ENCODE measurements at places on chromosomes 4 and X. TPM values are rescaled to one million over a fixed set of nuclear protein-coding genes. Genes with fewer than 3 reads are reported as not detected.

GRCh38 chr4:171484681-171485080 is 328.5 kb upstream of the GALNTL6 start:
- H3K27me3 ChIP-seq, result no peaks in the 10 kb centered on the region
- DNase-seq, result no peak

DNA sequence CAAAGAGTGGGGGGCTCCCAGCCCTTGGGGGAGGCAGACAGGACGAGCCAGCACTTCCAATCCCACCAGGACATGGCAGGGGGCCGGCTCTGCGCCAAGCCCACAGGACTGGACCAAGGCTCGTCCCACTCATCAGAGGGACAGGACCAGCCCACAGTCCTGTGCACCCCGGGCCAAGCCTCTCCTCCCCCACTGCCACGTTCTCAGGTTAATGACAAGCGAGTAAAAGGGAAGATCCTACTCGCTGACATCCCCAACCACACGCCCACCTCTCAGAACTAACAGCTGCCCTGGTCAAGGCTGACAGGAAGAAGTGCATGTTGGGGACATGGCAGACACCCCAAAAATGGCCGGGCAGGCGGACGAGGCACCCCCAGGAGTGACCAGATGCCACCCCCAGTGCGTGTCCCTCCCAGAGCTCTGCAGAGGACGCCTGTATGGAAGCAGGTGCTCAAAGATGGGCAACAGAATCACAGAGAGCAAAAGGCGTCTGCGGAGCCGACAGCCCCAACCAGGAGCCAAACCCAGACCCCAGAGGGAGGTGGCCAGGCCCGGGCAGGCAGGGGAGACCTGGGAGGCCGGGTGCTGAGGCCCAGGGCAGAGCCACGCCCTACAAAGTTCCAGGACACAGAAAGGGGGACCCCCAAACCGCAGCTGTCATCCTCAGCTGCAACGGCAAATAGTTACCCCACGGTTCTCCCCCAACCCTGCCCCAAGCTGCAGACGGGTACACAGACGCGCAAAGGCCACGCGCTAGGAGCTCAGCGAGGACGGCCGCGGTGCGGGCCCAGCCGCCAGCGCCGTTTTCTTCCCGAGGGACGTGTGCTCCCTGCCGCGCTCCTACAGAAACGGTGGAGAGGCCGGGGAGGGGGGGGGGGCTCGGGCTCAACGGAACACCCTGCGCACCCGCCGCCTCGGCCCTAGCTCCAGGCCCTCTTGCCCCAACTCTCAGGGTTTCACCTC is 1.7 kb downstream of the CTBP1 start:
- peak overlapping the region; percentile 87 for H3K4me3 ChIP-seq
- H3K27me3 ChIP-seq, result no peaks in the 10 kb centered on the region
- DNase-seq, result peak; percentile 48
- peak overlapping the region; percentile 92 for H3K27ac ChIP-seq

- no peak for DNase-seq
- H3K4me3 ChIP-seq, result no peak overlapping the region
- no peak overlapping the region for H3K27ac ChIP-seq
- H3K4me1 ChIP-seq, result no peaks in the 10 kb centered on the region
These were observed 26.2 kb upstream of the GPR173 start for GRCh38 chrX:53022381-53022780.

GRCh38 chr4:183348706-183349659 is 26.8 kb upstream of the CLDN24 start:
- no peak overlapping the region for H3K4me3 ChIP-seq
- H3K36me3 ChIP-seq, result no peaks in the 10 kb centered on the region
- H3K4me1 ChIP-seq, result peaks cover 16% of the 10 kb centered on the region
- peak overlapping the region; percentile 56 for H3K27ac ChIP-seq
- DNase-seq, result peak; percentile 75

DNA sequence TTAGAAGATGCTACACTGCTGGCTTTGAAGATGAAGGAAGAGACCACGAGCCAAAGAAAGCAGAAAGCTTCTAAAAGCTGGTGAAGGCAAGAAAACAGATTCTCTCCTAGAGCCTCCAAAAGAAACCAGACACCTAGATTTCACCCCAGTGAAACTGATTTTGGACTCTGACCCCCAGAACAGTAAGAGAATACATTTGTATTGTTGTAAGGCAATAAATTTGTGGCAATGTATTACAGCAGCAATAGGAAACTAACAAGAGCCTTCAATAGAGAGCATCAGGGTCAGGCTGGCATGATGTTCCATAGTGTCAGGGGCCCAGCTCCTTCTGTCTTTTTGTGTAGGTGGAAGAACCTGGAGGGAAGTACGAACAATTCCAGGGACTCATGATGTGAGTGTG is 6.0 kb upstream of the TEC start:
- peaks cover 6% of the 10 kb centered on the region for H3K4me1 ChIP-seq
- peaks cover 10% of the 10 kb centered on the region for H3K27me3 ChIP-seq
- DNase-seq, result no peak
- H3K36me3 ChIP-seq, result peaks cover 7% of the 10 kb centered on the region
- no peak overlapping the region for H3K27ac ChIP-seq

GRCh38 chr4:89369581-89369980 is 62.0 kb upstream of the GPRIN3 start:
- no peak overlapping the region for H3K27ac ChIP-seq
- H3K27me3 ChIP-seq, result no peaks in the 10 kb centered on the region
- H3K4me1 ChIP-seq, result peaks cover 11% of the 10 kb centered on the region
- no peaks in the 10 kb centered on the region for H3K36me3 ChIP-seq
- no peak overlapping the region for H3K4me3 ChIP-seq
- no peak for DNase-seq

DNA sequence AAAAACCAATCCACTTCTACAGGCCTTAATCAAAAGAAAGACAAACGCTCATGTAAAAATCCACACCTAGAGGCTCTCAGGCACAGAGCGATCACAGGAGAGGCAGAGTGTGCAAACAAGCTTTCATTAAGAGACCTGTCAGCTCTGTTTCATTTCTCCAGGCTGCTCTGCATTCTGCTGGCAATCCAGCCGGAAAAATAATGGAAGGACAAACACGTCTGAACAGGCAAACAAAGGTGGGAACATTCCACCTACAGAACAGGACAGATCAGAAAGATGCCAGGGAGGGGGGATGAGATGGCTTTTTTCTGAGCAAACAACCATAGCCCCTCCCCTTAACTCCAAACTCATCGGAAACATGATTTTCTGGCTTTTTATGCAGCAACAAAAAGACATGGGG is 9.7 kb downstream of the SOD3 start:
- DNase-seq, result no peak
- H3K27me3 ChIP-seq, result peaks cover 29% of the 10 kb centered on the region
- no peaks in the 10 kb centered on the region for H3K36me3 ChIP-seq
- H3K27ac ChIP-seq, result no peak overlapping the region
- H3K4me3 ChIP-seq, result no peak overlapping the region

- H3K36me3 ChIP-seq, result no peaks in the 10 kb centered on the region
- no peaks in the 10 kb centered on the region for H3K27me3 ChIP-seq
- H3K27ac ChIP-seq, result no peak overlapping the region
- DNase-seq, result no peak
- no peak overlapping the region for H3K4me3 ChIP-seq
- H3K4me1 ChIP-seq, result no peaks in the 10 kb centered on the region
These were observed 324.2 kb downstream of the PCDH19 start for GRCh38 chrX:100085846-100086245.

GRCh38 chr4:47662975-47663374 is 174.9 kb downstream of the CORIN start:
- peaks cover 4% of the 10 kb centered on the region for H3K27me3 ChIP-seq
- no peak overlapping the region for H3K4me3 ChIP-seq
- no peaks in the 10 kb centered on the region for H3K4me1 ChIP-seq
- DNase-seq, result peak; percentile 47
- H3K27ac ChIP-seq, result no peak overlapping the region

DNA sequence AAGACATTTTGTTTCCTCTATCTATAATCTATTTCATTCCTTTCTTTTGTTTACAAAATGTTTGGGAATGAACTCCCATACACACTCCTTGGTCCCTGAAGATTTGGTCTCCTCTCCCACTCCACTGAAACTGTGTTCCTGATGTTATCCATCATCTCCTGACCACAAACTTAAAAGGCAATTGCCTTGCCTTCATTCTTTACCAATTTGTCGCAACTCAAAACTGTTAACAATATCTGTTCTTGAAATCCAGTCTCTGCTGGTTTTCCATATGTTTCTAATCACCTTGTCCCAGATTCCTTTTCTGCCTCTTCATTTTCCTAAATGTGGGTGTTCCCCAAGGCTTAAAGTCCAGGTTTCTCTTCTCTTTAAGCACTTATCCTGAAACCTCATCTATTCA is 262.2 kb upstream of the TTC29 start:
- DNase-seq, result no peak
- H3K27me3 ChIP-seq, result no peaks in the 10 kb centered on the region
- no peaks in the 10 kb centered on the region for H3K36me3 ChIP-seq

DNA sequence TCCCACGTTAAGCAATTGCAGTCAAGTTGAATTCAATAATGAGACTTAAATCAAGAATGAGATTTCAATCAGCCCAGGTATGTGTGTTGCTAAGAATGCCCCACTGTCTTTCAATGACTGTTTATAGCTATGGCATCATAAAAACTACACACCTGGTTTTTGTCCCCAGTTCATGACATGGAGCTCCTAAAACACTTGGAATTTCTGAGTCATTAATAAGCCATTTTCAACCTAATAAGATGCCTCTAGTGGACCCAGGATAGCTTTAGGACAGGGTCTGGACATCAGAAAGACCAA is 72.7 kb upstream of the STS start:
- no peak for DNase-seq
- no peak overlapping the region for H3K4me3 ChIP-seq
- H3K36me3 ChIP-seq, result peaks cover 4% of the 10 kb centered on the region
- H3K27ac ChIP-seq, result no peak overlapping the region
- no peaks in the 10 kb centered on the region for H3K27me3 ChIP-seq

DNA sequence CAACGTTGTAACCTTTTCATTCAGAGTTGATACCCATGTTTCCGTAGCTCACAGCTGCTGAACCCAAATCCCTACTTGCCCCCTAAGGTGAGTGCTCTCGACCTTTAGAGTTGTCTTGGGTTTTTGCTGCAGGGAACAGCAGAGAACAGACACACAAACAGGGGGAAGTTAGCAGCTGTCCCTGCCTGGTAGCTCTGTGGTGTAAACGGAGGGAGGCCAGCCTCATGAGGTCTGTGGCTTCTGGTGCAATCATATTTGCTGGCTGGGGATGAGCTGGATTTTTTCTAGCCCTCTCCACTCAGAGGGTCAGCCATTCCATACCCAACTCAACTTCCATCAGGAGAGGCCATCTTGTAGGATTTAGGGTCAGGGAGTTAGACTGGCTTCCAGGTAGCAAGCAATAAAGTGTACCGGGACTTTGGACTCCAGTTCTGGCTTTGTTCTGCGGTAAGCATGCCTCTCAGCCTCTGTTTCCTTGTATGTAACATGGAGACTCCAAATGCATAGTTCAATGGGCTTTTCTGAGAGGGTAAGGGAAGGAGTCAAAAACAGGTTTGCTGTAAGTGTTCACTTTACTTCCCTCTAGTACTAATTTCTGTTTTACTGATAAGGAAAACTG is 218.9 kb downstream of the MID1IP1 start:
- DNase-seq, result no peak
- no peak overlapping the region for H3K27ac ChIP-seq
- H3K4me3 ChIP-seq, result no peak overlapping the region
- H3K4me1 ChIP-seq, result no peaks in the 10 kb centered on the region
- no peaks in the 10 kb centered on the region for H3K27me3 ChIP-seq

DNA sequence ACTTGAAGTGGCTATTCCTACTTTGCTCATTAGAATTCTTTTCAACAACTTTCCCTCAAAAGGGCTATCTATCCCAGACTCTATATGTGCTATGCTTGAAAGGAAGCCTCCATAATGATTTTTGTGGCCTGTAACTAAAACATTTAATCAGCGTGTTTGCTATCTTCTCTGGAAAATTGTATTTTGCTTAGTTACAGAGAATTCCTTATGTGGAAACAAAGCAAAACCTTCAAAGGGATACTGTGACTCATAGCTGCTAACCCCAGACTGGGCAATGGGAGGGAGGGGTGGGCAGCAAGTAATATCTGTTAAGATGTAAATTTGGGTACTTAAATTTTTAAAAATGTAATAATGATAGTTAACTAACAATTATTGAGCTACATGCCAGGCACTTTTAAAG is 3.7 kb downstream of the SLC25A14 start:
- no peaks in the 10 kb centered on the region for H3K27me3 ChIP-seq
- peaks cover 10% of the 10 kb centered on the region for H3K4me1 ChIP-seq
- no peak overlapping the region for H3K27ac ChIP-seq
- peaks cover 2% of the 10 kb centered on the region for H3K36me3 ChIP-seq
- H3K4me3 ChIP-seq, result no peak overlapping the region

DNA sequence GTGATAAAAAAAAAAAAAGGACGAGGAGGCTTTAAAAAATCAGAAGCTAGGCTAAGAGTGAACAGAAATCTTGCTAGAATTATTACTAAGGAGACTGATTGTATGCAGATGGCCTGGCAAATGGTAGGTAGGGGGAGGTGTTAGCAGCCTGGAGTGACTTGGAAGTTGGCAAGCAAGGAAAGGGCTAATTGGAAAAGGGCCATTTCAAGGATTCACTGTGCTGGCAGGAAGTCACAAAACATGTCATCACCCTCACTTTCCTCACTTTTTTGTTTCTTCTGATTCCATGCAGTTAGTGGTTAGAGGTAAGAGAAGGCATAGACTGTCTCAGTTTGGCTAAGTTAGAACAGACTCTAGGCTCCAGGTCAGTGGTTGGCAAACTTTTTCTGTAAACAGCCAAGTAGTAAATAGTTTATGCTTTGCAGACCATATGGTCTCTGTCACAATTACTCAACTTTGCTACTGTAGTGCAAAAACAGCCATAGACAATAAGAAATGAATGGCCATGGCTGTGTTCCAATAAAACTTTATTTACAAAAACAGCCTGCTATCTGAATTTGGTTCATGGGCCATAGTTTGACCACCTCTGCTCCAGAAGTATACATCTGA is 646.5 kb upstream of the ACTRT1 start:
- no peaks in the 10 kb centered on the region for H3K4me1 ChIP-seq
- H3K4me3 ChIP-seq, result no peak overlapping the region
- H3K27me3 ChIP-seq, result no peaks in the 10 kb centered on the region
- no peaks in the 10 kb centered on the region for H3K36me3 ChIP-seq
- no peak overlapping the region for H3K27ac ChIP-seq

DNA sequence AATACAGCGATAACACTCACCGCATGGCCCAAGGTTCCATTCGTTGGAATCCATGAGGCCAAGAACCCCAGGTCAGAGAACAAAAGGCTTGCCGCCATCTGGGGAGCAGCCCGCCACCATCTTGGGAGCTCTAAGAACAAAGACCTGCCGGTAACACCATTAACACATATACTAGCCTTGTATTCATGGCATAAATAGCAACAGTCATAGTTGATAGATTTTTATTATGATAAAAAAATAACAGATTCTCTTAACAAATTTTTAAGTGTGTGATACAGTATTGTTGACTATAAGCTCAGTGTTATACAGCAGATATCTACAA is 309.4 kb downstream of the GLUD2 start:
- no peaks in the 10 kb centered on the region for H3K27me3 ChIP-seq
- no peaks in the 10 kb centered on the region for H3K4me1 ChIP-seq
- no peaks in the 10 kb centered on the region for H3K36me3 ChIP-seq
- H3K27ac ChIP-seq, result no peak overlapping the region

Gene PCDH19
- total RNA-seq, result not detected

Gene PCDH10
- total RNA-seq, result not detected

Gene ANOS1
- not detected for total RNA-seq

Gene GALNTL6
- not detected for total RNA-seq

Gene DIPK2B
- total RNA-seq, result not detected

Gene NLGN4X
- total RNA-seq, result not detected
